ENCODE measurements at places on chromosomes 1 and 21.
A peak's percentile ranks its signal among the peaks of the same experiment; 100 is the strongest.

GRCh38 chr1:1205769-1206375 lies 520 bp downstream of the TNFRSF18 start:
- no peak for DNase-seq

DNA sequence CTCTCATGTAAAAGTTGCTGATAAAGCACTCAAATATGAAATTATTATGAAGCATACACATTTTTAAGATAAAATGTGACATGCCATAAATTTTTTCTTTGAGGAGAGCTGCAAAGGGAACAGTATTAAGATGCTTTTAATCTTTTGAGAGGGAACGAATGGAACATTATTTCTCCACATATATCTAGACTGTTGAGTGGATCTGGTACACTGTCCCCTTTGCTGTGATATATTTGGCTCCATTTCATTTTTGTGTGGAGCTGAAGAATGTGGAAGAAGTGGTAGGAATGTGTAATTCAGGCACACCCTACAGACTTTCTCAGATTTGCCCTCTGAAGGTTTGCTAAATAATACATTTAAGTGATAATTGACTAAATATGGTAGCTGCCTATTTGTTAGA lies 31.7 kb downstream of the PGM1 start:
- no peak for DNase-seq

DNA sequence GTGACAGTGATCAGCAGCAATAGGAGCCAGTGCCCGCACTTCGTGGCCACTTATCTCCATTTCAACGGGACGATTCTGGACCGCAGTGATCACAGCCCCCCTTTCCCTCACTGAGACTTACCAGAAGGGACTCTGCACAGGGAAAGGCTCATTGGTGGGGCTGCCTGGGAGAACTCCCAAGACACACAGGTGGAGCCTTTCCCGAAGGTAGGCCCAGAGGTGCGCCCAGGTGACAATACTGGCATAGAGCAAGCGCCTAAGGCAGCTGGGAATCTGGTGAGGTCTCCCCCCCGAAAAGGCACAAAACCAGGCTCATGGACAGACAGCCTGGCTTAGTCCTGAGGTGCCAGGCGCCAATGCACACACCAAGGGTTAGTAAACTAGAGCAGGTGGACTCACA lies 318.9 kb downstream of the AJAP1 start:
- DNase-seq: no peak

- no peak for DNase-seq
Observed at GRCh38 chr1:10904396-10905358, 107.8 kb upstream of the TARDBP start.

DNA sequence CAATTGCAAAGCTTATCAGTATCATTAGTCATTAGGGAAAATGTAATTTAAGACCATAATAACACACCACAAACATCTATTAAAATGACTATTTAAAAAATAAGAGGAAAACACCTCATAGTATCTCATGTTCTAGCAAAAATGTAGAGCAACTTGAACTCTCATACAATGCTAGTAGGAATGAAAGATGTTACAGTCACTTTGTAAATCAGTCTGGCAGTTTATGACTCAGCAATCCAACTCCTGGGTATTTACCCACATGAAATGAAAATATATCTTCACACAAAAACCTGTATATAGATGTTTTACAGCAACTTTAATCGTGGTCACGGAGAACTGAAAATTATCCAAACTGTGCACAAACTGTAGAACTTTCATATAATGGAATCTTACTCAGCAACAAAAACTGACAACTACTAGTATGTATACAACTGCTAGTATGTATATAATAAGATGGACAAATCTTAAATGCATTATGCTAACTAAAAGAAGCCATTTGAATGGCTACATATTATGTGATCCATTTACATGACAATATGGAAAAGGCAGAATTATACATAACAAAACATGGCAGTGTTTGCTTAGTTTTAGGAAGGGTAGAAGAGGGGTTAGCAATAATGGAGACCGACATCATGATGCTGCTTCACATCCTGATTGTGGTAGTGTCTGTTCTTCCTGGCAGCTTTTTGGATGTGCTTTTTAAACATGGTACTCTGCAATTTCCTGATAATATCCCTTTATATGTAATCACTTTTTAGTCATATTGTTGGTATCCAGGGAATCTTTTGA lies 267.0 kb downstream of the KCTD3 start:
- DNase-seq: peak; percentile 44

- no peak for DNase-seq
Observed at GRCh38 chr1:27569088-27569460, 34.9 kb downstream of the AHDC1 start.

- no peak for DNase-seq
Observed at GRCh38 chr1:223645903-223646302, 19.6 kb downstream of the CAPN8 start.

GRCh38 chr1:161954050-161954449 lies 69.6 kb downstream of the OLFML2B start:
- DNase-seq: peak; percentile 53

- peak; percentile 16 for DNase-seq
Observed at GRCh38 chr1:237670302-237670701, 220.4 kb downstream of the ZP4 start.

GRCh38 chr1:177355575-177355974 lies 184.8 kb downstream of the BRINP2 start:
- DNase-seq: peak; percentile 4

DNA sequence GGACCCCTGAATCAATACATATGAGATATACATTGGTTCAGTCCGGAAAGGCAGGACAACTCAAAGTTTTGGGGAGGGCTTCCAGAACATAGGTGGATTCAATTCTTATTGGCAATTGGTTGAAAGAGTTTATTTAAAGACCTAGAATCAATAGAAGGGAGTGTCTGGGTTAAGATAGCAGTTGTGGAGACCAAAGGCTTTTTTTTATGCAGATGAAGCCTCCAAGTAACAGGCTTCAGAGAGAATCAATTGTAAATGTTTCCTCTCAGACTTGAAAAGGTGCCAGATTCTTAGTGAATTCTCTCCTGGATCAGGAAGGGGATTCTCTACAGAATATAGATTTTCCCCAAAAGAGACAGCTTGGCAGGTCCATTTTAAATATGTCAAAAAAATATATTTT lies 27.0 kb upstream of the CD5L start:
- DNase-seq: no peak

DNA sequence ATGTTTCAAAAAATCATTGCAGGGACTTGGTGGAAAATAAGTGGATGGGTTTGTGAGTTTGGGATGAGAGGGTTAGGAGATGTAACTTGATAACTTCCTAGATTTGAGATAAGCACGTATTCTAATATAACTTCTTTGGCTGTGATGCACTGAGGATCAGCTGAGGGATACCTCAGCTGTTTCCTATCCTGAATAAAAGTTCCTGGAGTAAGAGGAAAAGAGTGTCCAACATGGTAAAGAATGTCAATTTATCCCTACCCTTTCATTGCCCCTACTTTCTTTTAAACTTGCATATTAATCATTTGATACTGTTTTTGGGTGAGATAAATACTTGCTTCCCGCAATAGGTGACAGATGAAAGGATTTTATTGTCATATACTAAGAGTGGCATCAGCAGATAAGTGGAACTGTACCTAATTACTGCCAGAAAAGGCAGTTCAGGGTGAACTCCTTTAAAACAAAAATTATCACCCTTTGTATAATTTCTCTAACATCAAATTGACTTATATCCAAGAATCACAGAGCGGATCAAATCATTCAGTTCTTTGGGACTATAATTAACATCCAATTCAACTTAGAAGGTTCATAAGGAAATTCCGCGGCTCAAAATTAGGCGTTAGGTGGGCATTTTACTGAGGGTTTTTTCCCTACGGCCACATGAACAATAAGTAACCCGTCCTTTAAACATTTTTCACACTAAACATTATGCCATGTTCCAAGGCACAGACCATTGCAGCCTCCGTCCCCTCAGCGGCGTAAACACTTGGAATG lies 1.4 kb upstream of the SUCO start:
- peak; percentile 18 for DNase-seq

- DNase-seq: no peak
Observed at GRCh38 chr1:68448365-68448764, 1.4 kb downstream of the RPE65 start.

DNA sequence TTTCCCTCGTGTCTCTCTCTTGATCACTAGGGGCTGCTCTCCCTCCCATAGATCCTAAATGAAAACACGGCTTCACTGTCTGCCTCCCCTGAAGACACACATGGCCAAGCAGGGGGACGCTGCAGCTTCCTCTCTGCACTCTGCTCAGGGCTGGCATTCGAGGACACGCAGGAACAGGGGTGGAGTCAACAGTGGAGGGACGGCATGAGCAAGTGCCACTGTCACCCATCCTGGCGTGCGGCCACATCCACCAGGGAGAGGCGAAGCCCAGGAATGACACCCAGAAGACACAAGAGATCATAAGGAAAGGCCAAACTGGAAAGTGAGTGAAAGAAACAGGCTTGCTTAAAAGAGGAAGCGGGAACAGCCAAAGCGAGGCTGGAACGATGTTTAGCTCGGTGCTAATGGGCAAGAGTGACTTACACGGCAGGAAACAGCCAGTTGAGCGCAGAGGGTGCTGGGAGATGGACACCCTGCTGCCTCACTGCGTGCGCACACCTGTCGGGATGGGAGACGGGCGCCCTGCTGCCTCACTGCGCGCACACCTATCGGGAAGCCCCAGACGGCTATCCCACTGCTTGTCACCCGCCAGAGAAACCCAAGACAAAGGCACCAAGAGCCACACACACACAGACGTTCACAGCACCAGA lies 13.6 kb upstream of the C1QTNF12 start:
- DNase-seq: no peak

- DNase-seq: peak; percentile 33
Observed at GRCh38 chr1:99445486-99445885, 181.2 kb downstream of the PLPPR4 start.

DNA sequence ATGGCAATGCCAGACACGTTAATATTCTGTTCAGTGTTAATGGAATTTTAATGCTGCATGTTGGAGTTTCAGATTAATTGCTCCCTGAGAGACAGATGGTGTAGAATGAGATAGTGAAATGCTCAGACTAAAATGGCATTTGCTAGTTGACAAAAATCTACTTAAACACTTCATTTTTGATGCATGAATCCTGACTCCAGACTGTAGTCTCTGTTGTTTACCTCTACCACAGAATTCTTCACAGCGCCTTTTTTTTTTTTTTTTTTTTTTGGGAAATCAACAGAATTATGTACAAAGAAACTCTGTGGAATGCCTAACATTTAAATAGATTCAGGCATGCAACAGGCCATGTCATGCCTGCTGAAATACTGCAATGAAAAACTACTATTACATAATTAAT lies 111.3 kb downstream of the PLPPR5 start:
- DNase-seq: no peak

DNA sequence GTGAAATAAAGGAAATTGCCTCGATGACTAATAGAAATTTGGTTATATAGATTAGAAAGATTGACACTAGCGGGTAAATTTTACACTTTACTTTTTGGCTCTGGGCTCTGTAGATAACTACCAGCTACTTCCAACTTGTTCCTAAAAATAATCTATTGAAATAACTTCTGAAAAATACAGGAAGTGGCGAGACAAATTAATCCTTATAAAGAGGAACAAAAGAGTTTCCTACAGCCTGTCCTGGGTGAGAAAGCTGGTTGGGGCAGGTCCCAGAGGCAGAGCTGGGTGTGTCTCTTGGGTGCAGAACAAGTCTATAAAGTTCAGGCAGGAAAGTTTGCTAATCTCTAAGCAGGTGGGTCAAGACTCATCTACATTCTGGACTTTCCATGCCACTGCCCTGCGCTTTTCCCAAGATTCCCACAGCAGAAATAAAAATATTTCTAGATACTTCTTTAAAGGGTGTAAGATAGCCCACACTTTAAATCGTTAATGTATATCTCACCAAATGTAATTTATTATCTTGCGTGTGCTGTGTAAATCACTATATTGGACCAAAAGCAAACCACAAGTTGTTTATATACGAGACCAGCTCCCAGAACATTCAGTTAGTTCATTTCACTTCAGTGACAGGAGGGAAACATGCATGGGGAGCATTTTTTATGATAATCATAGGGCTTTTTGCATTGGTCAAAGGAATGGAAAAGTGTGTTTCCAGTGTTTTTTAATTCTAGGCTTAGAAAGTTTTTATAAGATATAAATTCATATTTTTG lies 70.1 kb upstream of the NRIP1 start:
- DNase-seq: no peak

GRCh38 chr21:45386336-45386727 lies 18.6 kb upstream of the COL18A1 start:
- DNase-seq: no peak

DNA sequence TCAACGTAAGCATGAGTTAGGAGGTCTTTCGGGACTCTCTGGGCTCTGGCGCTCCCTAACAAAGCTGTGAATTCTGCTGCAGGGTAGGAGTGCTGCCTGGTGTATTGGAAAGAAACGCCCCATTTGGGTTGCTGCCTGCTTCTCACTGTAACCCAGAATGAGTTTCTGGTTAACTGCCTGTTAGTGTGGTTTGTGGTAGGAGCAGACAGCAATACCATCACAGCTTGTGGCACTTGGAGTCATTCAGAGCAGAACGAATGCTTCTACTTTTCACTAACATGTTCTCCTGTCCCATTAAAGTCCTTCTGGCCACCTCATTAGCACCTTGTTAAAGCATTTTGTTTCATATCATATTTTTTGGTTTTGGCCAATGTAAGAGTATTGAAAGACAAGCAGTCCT lies 18.1 kb downstream of the MAP3K7CL start:
- peak; percentile 92 for DNase-seq

- peak; percentile 52 for DNase-seq
Observed at GRCh38 chr1:41241749-41242341, at the start of gene SCMH1. Gene SCMH1 (minus strand): TSS chr1:41242306. CDS start chr1:41186133, 56,173 bp downstream.

GRCh38 chr1:162709870-162710269 lies 77.6 kb downstream of the DDR2 start:
- DNase-seq: no peak

GRCh38 chr1:116677474-116678062 lies 10.0 kb upstream of the IGSF3 start:
- DNase-seq: no peak
